ENCODE measurements at places on chromosomes 1 and 21.

- H3K27ac ChIP-seq = no peak overlapping the region
- H3K36me3 ChIP-seq = no peaks in the 10 kb centered on the region
- H3K4me1 ChIP-seq = no peaks in the 10 kb centered on the region
- no peak for DNase-seq
Observed at GRCh38 chr1:170214117-170215032, 68.6 kb downstream of the NTMT2 start.

GRCh38 chr1:212987702-212988322 is 27.9 kb downstream of the ANGEL2 start:
- H3K27me3 ChIP-seq = no peaks in the 10 kb centered on the region
- no peak for DNase-seq
- no peak overlapping the region for H3K4me3 ChIP-seq

GRCh38 chr1:23441446-23442148 is 17.0 kb upstream of the TCEA3 start:
- no peak for DNase-seq
- no peak overlapping the region for H3K4me3 ChIP-seq
- H3K27me3 ChIP-seq = no peaks in the 10 kb centered on the region

- no peaks in the 10 kb centered on the region for H3K36me3 ChIP-seq
- no peak overlapping the region for H3K27ac ChIP-seq
- H3K4me1 ChIP-seq = no peaks in the 10 kb centered on the region
- no peak overlapping the region for H3K4me3 ChIP-seq
Observed at GRCh38 chr1:178057141-178057765, 36.7 kb upstream of the RASAL2 start.

DNA sequence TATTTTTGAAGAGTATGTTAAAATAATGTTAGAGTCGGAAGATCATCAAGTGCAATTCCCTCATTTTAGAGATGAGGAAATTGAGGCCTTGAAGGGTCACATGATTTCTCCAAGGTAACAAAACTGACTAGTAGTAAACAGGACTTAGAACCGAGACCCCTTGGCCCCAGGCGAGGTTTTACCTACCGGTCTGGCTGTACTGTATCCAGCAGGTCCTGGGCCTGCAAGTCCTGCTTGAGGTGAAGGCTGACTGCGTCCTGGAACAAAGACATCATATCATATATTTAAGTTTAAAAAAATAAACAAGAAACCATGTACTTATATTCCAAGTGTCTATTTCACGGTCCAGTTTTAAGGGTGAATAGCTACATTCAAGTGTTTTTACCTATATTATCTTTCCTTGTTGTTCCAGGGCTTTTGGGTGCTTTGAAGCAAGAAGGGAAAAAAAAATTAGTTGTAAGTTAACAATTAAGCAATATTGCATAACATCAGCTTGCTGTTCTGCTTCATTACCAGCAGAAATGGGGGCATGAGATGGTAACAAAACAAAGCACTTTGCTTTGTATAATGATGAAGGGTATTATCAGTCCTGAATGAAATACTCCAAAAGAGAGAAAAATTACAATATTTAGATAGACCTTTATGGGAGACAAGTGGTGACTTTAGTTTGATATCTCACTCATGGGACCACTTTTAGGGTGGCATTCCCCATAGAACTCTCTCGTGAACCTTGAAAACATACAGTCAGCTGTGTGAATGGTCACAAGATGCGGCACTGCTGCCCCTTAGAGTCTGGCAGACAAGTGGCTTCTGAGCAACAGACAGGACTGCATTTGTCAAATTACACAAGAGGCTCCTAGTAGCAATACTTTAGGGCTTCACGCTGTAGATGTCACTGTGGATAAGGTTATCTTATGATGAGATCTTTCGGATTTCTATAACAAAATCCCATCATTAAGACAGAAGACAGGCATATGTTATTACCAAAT is 29.8 kb upstream of the CFAP298 start:
- peaks cover 23% of the 10 kb centered on the region for H3K36me3 ChIP-seq
- no peak overlapping the region for H3K4me3 ChIP-seq
- H3K27ac ChIP-seq = no peak overlapping the region
- H3K4me1 ChIP-seq = no peaks in the 10 kb centered on the region
- DNase-seq = no peak

- no peak overlapping the region for H3K27ac ChIP-seq
- H3K27me3 ChIP-seq = no peaks in the 10 kb centered on the region
- no peak overlapping the region for H3K4me3 ChIP-seq
- no peaks in the 10 kb centered on the region for H3K4me1 ChIP-seq
- DNase-seq = no peak
- H3K36me3 ChIP-seq = no peaks in the 10 kb centered on the region
Observed at GRCh38 chr1:70930062-70930461, 117.6 kb downstream of the PTGER3 start.

Measured in activated CD4-positive, alpha-beta memory T cell treated with anti-CD3 and anti-CD28 coated beads for 36 hours (primary cell).